CD4-positive, alpha-beta T cell treated with Interleukin-4 for 4 hours (primary cell): ENCODE measurements at places on chromosomes 6 and 20.
A peak's percentile ranks its signal among the peaks of the same experiment; 100 is the strongest.

GRCh38 chr6:23524548-23524947, 601.5 kb upstream of the NRSN1 start:
- no peak for DNase-seq

DNA sequence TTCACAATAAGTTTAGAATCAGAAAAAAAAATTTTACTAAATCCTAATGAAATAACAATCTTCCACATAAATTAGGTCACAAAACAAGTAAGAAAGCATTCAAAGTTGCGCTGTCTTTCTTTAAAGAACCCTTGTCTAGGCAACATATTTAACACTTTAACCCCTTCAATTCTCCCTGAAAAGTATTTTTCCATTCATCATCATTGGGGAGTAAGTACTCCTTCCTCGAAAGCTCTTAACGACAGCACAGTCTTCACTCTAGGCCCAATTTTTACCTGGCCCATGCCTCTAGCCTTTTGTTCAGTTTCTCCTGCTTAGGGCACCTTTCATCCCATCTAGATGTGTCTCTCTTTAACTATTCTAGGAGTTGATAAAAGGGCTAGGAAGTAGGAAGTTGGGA, 2.6 kb downstream of the TSPYL1 start:
- no peak for DNase-seq

GRCh38 chr20:3744037-3744436, 11.6 kb downstream of the HSPA12B start:
- no peak for DNase-seq

- peak; percentile 49 for DNase-seq
Observed at GRCh38 chr6:25942561-25943147, 12.2 kb upstream of the SLC17A2 start.

GRCh38 chr20:47606983-47607613, 105.4 kb downstream of the NCOA3 start:
- peak; percentile 53 for DNase-seq

DNA sequence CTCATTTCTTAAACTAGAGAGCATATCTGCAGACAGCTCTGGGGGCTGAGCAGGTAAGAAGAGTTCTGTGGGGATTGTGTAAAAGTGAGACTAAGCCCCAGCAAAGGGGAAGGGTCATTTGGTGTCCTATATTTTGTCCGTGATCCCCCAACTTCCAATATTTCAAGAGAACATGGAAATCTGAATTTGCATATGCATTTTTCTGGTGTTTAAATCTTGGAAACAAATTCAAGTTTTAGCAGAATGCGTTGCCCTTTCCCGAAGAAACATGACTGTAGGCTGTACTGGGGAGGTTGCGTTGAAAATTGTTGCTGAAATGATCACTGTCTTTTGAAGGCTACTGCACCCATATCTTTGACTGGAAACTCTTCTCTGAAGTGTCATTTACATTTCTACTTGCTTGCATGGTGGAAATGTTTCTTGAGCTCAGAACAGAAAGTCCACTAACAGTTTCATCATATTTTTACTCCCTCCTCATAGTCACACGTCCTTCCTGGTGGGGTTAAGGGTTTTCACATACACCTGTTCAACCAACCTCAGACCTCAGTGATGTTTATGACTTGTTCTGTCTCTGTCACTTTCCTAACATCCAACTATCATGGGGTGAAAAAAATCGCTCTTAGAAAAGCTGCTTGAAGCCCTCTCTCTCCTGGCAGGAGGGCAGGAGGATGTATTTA, 140.3 kb downstream of the BCAS1 start:
- DNase-seq = no peak

DNA sequence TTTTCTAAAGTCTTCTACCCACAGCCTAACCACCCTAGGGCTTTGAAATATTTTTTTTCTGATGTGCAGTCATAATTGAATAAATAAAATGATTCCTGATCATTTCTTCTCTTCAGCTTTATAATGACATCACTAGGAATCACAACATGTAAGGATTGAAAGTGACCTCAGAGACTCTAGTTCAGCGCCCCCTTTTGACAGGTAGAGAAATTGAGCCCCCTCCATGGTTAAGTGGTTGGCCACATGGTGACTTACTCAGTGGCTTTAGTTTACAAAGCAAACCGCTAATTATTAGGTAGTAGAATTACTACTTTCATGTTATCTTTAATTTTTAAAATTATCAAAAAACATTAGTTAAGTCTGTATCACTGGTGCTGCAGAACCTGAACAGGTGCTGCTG, 13.3 kb upstream of the SLC2A12 start:
- DNase-seq = peak; percentile 40

DNA sequence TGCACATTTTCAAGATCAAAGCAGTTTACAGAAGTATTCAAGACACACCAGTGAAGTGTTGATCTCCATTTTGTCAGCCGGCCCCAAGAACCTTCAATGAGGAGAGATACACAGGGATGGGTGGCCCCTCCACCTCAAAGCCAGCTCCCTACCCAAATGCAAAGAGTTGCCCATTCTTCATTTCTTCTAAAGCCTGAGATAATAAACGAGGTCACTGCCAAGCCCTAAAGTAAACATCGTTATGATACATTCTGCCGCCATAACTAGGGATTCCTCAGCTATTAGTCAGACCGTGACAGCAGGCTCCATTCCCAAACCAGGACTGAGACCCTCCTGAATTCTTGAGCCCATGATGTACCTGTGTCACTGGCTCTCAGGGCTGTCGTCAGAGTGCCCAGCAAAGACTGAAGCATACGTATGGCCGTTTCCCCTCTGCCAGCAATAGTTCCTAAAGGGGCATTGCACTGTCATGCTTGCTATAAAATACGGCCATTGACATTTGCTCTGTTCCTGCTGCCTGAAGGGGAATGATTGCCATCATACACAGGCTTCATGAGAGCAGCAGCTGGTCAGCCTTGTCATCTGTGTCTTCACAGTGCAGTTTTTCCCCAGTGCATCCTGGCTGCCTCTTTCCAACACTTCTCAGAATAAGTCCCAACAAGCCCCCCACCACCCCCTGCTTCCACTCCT, 41.7 kb downstream of the ISM1 start:
- no peak for DNase-seq

- DNase-seq = no peak
Observed at GRCh38 chr6:74879976-74880375, 325.9 kb downstream of the COL12A1 start.

- DNase-seq = no peak
Observed at GRCh38 chr6:113870917-113871316, 13.8 kb downstream of the MARCKS start.

- DNase-seq = no peak
Observed at GRCh38 chr20:10433014-10433622, 904 bp downstream of the MKKS start.

- DNase-seq = peak; percentile 63
Observed at GRCh38 chr20:5127204-5127858, 523 bp downstream of the CDS2 start.

DNA sequence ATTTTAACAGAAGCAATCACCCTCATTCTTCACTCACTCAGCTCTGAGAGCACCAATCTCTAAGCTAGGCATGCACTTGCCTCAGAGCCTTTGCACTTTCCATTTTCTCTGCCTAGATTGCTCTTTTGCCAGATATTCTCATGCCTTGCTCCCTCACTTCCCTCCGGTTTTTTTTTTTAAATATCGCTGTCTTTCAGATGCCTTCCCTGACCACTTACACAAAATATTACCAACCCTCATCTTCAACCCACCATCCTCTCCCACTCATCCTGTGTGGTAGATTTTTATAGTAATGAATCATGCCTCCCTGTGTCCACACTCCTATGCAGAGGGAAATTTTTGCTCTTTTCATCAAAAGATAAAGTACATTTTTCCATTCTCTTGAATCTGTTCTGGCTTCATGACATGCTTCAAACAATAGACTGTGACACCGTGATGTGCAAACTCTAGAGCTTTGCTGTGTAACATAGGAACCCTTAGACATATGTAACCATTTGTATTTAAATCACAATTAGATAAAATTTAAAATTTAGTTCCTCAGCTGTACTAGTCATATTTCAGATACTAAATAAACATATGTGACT, 437.1 kb downstream of the UTRN start:
- no peak for DNase-seq

DNA sequence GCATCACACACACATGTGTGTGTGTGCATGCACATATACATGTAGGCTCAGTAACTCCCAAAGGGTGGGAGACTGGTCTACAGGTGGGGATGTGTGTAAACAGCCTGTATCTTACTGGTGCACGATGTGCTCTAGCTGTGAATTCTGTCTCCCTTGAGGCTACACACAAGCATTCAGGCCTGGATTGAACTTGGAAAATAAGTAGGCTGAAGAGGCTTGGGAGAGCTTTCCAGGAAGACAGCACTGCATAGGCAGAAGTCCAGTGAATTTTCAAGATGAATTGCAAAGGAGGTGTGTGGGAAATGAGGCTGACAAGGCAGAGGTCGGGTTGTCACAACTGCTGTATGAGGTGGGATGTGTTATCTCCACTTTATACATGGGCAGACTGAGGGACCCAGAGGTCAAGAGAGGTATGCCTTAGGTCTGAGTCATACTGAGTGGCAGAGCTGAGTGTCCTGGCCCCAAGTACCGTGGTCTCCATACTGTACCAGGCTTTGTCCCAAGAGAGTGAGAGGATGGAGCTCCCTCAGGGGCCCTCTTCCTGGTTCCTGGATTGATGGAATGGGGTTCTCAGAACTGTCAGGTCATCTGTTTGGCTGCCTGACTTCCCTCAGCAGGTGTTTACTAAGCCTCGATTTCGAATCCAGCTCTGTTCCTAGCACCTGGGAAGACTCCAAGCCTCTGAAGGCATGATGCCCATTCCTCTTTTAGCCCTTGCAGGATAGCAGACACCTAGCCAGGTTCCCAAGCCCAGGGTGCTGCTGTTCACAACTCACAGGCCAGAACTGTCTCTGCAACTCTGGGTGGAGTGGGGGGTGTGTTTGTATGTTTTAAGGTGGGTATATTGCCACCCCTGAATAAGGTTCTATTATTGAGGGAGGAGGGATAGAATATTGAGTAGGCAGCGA, 14.4 kb downstream of the SNPH start:
- DNase-seq = no peak

GRCh38 chr20:17849901-17850683, 118.5 kb downstream of the SNX5 start:
- no peak for DNase-seq
